Activated T-cell treated with anti-CD3 and anti-CD28 coated beads, Interleukin-2, amount 50 U/mL, for 48 hours (primary cell): ENCODE measurements at places on chromosomes 1 and 21.

DNA sequence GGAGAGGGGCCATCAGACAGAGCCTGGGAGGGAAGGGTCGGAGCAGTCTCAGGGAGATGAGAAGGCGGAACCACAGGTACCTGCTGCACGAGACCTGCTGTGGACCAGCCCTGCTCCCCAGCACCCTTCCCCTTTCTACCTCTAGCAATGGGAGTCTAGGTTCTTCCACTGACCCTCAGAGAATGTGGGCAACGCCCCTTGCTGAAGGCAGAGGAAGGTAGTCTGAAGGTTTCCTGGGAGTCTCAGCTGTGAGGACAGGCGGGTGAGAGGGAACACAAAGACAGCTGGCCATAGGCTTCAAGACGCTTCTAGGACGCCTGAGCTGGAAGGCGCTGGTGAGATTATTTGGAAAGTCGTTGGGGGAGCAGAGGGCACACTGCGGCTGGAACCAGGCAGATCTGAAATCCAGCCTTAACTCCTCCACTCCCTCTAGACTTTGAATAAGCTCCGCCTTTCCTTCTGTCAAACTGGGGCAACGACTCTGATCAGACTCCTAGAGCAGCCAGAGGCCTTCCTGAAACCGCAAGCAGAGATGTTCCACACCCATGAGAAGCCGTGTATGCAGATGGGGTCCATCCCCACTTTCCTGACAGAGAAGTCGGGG, 18.1 kb downstream of the SLC45A3 start:
- no peak for DNase-seq

DNA sequence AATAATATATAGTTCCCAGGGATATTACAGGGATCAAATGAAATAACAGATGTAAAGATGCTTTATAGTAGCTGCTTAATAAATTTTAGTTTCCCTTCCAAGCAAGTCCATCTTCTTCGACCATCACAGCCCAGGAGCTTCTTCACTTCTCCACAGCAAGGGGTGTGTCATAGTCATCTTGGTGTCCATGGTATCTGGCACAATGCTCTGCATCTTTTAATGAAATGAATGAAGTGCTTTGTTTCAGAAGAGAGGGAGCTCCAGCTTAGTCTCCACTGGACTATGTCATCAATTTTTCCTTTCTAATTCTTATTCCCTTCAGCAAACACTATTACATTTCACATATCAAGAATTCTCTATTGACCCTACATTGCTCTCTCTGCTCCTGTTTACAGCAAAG, 4.9 kb upstream of the MACF1 start:
- no peak for DNase-seq

DNA sequence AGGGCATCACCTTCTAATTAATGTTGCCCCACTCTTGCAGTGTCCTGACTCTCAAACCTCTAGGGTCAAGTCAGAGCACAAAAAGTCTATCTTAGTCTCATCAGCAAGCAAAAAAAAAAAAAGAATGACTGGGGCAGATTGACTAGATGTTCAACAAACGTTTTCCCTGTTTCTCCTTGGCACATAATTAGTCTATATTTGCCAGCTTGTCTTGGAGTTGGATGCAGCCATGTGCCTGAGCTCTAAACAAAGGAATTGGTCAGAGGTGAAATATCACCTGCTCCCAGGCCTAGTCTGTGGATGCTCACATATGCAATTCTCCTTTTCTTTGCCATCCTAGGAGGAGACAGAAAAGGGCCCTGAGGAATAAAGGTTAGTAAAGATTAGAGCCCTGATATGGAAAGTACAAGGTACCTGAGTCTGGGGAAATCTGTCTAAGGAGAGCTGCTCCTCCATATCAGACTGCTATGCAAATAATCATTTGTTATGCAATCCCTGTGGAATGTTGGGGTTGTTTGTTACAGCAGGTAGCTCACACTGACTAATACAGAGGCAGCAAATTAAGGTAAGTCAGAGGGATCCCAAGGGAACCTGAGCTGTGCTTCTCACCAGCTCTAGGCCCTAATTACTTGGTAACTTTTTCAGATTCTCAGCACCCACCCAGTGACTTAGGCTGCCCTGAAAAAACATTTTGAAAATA, 130.8 kb downstream of the BRINP2 start:
- DNase-seq = no peak

DNA sequence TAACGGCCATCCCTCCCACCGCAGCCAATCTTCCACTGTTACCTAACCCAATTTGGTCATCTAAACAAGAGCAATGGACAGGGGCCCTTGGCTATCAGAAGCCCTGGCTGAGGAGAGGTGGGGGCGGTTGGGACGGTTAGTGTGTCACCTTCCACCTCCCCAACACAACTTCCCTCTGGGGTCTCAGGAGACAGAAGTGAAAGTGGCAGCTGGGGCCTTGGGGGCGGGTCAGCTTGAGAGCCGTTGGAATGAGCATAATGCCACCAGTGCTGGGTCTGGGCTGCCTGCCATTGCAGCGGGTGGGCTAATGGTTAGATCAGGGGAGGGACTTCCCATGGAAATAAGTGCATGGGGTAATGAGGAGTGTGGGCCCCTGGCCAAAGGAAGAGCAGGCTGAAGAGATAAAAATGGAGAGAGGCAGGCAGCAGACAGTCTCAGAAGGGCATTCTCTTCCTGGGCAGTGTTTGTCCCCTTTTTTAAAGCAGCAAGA, 7.9 kb downstream of the MEF2D start:
- no peak for DNase-seq

DNA sequence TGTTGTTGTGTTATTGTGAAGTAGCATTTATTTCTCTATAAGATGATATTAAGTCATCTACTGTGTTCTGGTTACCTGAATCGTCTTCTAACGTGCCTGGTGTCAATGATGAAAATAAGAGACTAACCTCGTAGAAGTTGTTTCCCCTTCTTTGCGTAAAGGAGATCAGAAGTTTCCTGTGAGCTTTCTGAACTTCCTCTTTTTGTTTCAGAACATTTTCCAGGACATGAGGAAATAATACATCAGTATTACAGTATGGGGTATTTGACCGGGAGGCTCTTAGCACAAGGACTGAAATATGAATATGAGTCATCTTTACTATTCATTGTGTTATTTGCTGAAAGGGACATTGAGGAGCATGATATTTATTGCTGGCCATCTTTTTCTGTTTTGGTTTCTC, 1.3 kb downstream of the ST6GALNAC3 start:
- no peak for DNase-seq

- no peak for DNase-seq
These were observed 259.7 kb downstream of the HHAT start for GRCh38 chr1:210588357-210588756.

GRCh38 chr1:15718199-15718601, 17.9 kb upstream of the SLC25A34 start:
- DNase-seq = no peak

- no peak for DNase-seq
These were observed 221.4 kb downstream of the HLX start for GRCh38 chr1:221100611-221101010.

GRCh38 chr1:116558140-116558549, 12.7 kb downstream of the CD58 start:
- DNase-seq = no peak

- no peak for DNase-seq
These were observed 150.3 kb upstream of the SPAG17 start for GRCh38 chr1:118335331-118335732.
